Stimulated activated CD4-positive, alpha-beta T cell treated with anti-CD3 and anti-CD28 coated beads, Interleukin-1b, Interleukin-23, amount 100 ng/mL, for 48 hours (primary cell): ENCODE measurements at places on chromosomes 6 and 20.

- no peak for DNase-seq
Measured at GRCh38 chr20:41830702-41831101, 212.5 kb upstream of the CHD6 start.

GRCh38 chr20:52867305-52867704, 104.9 kb upstream of the TSHZ2 start:
- DNase-seq = no peak

DNA sequence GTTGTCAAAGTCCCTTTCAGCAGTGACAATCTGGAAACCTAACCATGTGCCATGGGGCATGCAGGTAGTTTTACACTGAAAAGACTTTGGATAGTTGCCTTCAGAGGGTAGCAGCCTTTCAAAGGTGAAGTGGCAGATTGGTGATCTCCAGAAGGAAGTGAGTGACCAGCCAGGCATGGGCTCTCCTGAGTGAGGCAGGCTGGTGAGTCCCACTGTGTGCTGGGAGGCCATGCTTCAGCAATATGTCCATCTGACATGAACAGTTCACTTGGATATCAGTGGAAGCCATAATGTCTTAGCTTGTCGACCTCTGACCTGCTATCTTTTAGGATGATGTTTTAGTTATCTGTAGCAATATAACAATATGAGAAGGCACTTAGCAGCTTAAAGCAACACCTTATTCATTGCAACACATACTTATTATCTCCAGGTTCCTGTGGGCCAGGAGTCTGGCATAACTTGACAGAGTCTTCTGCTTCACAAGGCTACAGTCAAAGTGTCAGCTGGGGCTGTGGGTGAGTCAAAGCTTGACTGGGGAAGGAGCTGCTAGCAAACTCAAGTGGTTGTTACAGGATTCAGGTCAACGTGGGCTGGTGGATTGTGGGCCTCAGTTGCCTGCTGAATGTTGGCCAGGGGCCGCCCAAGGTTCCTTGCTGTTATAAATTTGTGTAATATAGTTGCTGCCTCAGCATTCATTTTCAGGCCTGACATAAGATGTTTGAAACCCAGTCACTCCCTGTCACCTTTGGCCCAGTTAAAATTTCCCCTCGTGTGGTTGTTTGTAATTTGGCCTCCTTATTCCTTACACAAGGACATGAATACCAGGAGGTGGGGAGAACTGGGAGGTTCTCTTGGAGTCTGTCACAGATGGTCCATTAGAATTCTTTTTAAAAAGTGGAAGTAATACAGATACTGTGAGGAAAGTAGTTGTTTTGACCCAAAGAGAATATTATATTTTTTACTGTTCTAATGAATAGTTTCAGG, 100.2 kb downstream of the UST start:
- no peak for DNase-seq

GRCh38 chr20:58161192-58161591, 67.3 kb downstream of the ANKRD60 start:
- DNase-seq = no peak

GRCh38 chr6:3226042-3226441, 1.4 kb downstream of the TUBB2B start:
- DNase-seq = no peak

DNA sequence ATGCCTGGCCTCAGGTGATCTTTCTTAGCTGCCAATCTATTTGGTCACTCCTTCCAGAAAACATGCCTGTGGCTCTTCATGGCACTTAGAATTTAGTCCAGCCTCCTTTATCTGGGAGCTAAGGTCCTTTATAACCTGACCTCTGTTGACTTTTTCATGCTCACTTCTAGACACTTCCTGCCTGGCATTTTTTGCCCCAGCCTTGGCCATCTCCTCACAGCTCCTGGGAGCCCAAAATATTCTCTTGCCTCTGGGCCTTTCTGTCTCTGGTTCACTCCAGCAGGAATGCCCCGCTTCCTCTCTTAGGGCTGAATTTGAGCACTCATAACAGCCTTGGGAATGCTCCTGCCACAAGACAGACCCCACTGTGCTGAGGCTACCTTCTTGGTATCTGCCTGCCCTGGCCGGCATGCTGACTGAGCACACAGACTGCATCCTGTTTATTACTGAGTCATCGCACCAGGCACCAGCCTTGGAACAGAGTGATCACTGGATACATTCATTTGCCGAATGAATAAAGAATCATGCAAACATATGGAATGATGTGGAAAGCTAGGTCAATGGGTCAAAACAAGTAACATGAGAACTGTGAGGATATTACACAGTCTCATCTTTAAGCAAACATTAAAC, 5.8 kb upstream of the EEF1E1 start:
- no peak for DNase-seq

- no peak for DNase-seq
Measured at GRCh38 chr6:30915591-30915946, 1.5 kb downstream of the VARS2 start.

GRCh38 chr6:32578962-32579361, 10.7 kb downstream of the HLA-DRB1 start:
- DNase-seq = no peak

DNA sequence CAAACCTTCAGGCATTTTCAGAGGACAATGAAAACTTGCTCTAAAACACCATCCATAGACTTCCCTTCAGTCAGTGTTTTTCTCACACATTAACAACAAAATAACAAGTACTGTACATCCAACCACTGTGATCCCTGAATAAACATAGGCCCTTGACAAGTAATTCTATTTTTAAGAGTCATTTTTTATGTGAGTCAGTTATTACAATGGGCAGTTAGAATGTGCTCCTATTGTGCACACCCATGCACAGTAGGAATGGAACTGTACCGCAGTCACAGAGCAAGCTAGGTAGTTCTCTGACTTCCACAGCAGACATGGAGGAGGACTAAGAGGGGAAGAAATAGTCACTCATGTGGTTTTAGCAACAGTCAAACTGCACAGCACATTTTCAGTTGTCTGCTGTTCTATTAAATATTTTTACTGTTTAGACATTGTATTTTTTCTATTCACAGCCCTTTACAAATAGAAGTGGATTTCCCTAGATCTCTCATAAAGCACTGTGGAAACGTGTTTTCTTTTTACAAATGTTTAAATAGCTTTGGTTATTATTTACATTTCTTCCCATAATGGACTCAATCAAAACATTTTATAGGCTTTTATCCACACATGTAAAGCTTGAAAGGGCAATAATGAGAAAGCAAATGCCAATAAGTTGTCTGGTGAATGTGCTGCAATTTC, 100.4 kb downstream of the JAG1 start:
- no peak for DNase-seq

- DNase-seq = no peak
Measured at GRCh38 chr6:16067568-16067967, 61.3 kb upstream of the MYLIP start.

DNA sequence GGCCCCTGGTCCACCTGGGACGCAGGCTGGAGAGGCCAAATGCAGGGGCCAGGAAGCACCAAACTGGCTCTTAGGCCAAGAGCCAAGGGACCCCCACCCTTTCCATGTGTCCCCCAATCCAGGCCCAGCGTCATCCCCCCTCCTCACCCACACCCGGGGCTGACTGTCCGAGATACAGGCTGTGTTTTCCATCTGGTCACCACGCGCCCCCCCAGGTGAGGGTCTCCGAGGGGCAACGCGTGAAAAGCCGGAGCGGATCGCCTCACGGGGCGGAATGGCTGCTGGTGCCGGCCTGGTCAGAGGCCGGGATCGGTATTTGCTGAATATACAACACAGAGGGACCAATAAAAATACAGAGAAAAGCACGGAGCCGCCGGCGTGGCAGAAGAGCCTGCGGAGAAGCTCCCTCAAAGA, 5.2 kb upstream of the ABHD16B start:
- no peak for DNase-seq

DNA sequence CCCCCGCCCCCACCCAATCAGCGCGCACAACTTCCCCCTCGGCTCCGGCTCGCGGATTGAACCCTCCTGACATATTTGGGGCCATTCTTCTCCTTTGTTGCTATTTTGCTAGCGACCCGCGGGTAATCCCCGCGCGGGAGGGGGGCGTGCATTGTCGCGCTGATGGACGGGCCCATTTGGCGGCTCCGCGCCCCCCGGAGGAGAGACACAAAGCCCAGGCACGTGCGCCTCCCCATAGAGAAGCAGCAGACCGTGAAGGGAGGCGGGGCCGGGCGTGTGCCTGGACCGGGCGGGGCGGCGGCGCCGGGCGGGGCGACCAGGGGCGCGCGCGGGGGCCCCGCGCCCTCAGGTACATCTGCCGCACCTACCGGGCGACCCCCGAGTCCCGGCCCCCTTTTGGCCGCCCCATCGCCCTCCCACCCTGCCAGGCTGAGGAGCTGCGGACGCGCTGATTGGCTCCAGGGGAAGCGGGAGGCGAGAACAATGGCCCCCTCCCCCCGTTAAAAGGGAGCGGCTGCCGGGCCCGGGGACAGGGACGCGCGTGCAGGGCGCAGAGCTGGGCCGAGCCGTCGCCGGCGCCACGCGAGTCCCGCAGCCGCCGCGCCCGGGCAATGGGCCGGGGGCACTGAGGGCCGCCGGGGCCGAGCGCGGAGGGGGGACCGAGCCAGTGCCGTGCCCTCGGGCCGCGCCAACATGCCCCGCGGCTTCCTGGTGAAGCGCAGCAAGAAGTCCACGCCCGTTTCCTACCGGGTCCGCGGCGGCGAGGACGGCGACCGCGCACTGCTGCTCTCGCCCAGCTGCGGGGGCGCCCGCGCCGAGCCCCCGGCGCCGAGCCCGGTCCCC, at the start of gene INSM1:
TSS of gene INSM1 (plus strand) at position 530 of the 843 bp plus-strand sequence. CDS start at position 694, 164 bp downstream.
- DNase-seq = peak; percentile 54

DNA sequence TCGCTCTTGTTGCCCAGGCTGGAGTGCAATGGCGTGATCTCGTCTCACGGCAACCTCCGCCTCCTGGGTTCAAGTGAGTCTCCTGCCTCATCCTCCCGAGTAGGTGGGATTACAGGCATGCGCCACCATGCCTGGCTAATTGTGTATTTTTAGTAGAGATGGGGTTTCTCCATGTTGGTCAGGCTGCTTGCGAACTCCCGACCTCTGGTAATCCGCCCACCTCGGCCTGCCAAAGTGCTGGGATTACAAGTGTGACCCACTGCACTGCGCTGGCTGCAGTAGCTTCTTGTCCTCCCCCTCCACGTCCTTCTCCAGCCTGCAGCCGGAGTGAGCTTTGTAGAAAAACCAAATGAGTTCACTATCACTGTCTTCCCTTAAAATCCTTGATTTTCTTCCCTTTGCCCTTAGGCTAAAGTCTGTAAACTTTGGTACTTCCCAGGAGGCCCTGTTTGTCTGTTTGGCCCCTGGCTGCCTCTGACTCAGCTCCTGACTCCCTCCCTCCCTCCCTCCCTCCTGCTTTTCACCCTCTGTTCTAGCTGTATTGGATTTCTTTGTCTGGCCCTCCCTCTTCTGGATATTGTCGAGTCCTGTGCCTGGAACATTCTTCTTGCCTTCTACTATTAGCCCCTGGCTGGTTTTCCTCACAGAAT, 12.9 kb downstream of the PARD6B start:
- no peak for DNase-seq

- no peak for DNase-seq
Measured at GRCh38 chr6:70616728-70617260, 50.1 kb downstream of the SDHAF4 start.

- DNase-seq = peak; percentile 26
Measured at GRCh38 chr6:161748535-161749416, 474.9 kb upstream of the AGPAT4 start.

DNA sequence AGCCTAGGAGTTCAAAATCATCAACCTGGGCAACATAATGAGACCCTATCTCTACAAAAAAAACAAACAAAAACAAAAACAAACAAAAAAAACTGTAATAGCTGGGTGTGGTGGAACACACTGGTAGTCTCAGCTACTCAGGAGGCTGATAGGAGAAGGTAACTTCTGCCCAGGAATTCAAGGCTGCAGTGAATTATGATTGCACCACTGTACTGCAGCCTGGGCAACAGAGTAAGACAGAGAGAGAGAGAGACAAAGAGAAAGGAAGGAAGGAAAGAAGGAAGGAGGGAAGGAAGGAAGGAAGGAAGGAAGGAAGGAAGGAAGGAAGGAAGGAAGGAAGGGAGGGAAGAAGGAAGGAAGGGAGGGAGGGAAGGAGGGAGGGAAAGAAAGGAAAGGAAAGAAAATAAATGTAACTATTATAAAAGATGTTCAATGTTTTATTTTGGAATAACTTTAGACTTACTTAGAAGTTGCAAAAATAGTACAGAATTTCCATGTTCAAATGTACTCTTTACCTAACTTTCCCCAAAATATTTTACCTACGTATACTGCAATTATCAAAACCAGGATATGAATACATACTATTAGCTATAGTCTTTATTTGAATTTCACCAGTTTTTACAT, 175.2 kb downstream of the KHDC1L start:
- no peak for DNase-seq

GRCh38 chr6:156508923-156509322, 268.3 kb upstream of the ARID1B start:
- no peak for DNase-seq
